ENCODE measurements at places on chromosomes 2 and 18. TPM values are rescaled to one million over a fixed set of nuclear protein-coding genes. Genes with fewer than 3 reads are reported as not detected.

GRCh38 chr2:48398285-48399002 is 131.5 kb upstream of the STON1 start:
- H3K4me3 ChIP-seq = no peak overlapping the region
- no peaks in the 10 kb centered on the region for H3K36me3 ChIP-seq
- H3K27me3 ChIP-seq = no peaks in the 10 kb centered on the region

- no peaks in the 10 kb centered on the region for H3K4me1 ChIP-seq
- H3K27me3 ChIP-seq = no peaks in the 10 kb centered on the region
- no peak overlapping the region for H3K27ac ChIP-seq
- H3K4me3 ChIP-seq = no peak overlapping the region
These were observed 335.2 kb downstream of the LRATD1 start for GRCh38 chr2:14967729-14968128.

Gene SERPINB10
- not detected for total RNA-seq

DNA sequence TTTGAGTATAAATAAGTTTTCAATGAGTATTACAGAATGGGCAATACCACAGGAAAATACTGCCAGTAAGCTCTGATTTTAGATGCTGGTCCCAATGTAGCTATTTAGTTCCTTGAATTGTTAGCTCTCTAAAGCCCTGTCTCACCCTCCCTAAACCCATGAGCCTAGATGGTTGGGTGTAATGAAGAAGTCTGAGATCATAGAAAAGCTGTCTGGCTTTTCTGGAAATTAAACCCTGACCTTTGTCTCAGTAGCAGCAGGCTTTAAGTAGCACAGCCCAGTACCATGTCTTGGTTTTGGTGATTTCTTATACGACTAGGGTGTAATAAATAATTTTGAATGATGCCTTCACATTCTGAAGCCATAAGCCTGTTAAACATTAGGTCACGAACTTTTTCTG is 55.3 kb downstream of the TMEM200C start:
- DNase-seq = no peak
- no peaks in the 10 kb centered on the region for H3K4me1 ChIP-seq
- H3K4me3 ChIP-seq = no peak overlapping the region

Gene CXCR1
- total RNA-seq = 1.7 TPM

DNA sequence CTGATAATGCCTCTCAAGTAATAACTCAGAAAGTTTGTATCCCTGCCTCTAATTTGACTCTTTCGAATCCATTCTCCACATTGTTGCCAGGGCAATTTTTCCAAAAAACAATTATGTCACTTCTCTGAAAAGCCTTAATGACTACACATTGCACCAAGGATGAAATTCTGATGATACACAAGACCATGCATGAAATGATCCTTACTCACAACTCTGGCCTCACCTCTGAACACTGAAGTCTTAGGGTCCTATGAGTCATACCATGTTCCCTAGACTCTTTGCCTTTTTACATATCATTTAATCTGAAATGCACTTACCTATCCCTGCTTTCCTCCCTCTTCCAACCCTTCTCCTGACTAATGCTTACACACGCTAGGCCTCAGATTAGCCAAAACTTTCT is 51.0 kb downstream of the WDPCP start:
- no peaks in the 10 kb centered on the region for H3K4me1 ChIP-seq
- no peaks in the 10 kb centered on the region for H3K36me3 ChIP-seq
- no peaks in the 10 kb centered on the region for H3K27me3 ChIP-seq
- DNase-seq = no peak
- no peak overlapping the region for H3K4me3 ChIP-seq
- H3K27ac ChIP-seq = no peak overlapping the region

DNA sequence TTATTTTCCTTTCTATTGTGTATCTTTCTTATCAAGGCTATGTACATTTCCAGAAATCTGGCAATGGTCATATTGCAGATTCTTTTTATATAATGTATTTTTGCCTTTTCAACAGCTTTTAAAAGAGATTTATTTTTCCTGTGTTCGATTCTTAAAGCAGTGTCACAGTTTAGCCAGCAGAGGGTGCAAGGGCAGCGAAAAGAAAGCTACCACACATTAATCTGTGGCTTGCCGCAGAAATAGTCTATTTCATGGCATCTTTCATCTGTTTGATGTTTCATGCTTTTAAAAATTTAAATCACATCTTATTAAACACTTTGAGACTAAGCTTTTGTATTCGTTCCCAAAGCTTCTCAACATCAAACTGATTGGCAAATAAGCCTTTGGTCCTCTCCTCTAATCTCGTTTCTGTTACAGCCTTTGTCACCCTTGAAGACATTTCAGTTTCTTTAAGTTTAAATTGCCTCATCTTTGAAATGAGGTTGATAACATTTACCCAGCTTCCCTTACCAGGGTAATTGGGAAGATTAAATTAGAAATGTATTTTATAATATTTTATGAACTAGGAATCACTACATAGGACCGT is 73.3 kb downstream of the PIK3C3 start:
- no peaks in the 10 kb centered on the region for H3K4me1 ChIP-seq
- H3K27me3 ChIP-seq = no peaks in the 10 kb centered on the region
- no peak overlapping the region for H3K27ac ChIP-seq
- no peak for DNase-seq
- no peak overlapping the region for H3K4me3 ChIP-seq
- H3K36me3 ChIP-seq = peaks cover 61% of the 10 kb centered on the region

DNA sequence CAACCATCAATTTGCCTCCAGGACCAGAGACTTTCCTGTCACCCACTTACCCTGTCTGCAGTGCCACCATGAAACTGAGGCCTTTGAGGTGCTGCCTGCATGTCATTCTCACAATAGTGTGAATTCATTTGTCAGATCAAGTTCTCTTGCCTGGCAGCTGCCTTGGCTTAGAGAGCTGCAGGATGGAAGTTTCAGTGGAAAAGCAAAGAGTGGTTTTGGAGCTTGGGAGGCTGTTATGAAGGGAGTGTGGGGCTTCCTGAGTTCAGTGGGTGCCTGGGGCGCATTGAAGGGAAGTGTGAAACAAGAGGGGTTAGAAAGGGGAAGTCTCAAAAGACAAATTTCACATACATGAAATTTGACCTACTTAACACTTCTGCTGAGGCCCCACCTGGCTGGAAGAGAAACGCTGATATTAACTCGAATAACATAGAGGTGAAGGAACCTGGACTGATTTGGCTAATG is 7.9 kb upstream of the LBH start:
- H3K4me3 ChIP-seq = no peak overlapping the region
- no peak for DNase-seq
- no peaks in the 10 kb centered on the region for H3K36me3 ChIP-seq
- peaks cover 6% of the 10 kb centered on the region for H3K4me1 ChIP-seq

DNA sequence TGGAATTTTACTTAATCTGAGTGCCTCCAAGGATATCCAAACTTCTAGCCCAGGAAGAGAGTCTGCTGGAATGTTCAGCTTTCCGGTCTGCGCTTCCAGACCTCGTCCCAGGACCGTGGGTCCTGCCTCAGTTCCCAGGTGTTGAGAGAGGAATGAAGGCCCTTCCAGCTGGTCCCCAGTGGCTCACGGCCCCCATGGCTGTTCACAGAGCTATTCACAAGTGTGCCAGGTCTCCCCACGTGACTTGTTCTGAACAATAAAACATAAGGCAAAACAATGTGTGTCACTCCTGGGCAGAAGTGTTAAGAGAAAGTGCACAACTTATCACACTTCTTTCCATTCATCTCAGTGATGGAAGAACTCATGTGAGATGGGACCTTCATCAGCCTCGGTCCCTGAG is 20.1 kb upstream of the TEX51 start:
- peaks cover 3% of the 10 kb centered on the region for H3K27me3 ChIP-seq
- no peak for DNase-seq
- no peaks in the 10 kb centered on the region for H3K36me3 ChIP-seq

Gene DNAJC5G
- not detected for total RNA-seq

Gene SCN9A
- total RNA-seq = 15.6 TPM

Gene EML6
- 1.3 TPM for total RNA-seq

GRCh38 chr2:216308576-216308975 is 63.7 kb downstream of the MARCHF4 start:
- DNase-seq = no peak
- H3K4me1 ChIP-seq = no peaks in the 10 kb centered on the region
- H3K36me3 ChIP-seq = no peaks in the 10 kb centered on the region
- H3K27me3 ChIP-seq = no peaks in the 10 kb centered on the region

- no peaks in the 10 kb centered on the region for H3K27me3 ChIP-seq
- H3K27ac ChIP-seq = no peak overlapping the region
- H3K4me1 ChIP-seq = no peaks in the 10 kb centered on the region
These were observed 119.0 kb upstream of the SYT4 start for GRCh38 chr18:43396266-43396665.

Gene ALLC
- total RNA-seq = not detected
